ENCODE measurements at places on chromosomes 3 and 15.

DNA sequence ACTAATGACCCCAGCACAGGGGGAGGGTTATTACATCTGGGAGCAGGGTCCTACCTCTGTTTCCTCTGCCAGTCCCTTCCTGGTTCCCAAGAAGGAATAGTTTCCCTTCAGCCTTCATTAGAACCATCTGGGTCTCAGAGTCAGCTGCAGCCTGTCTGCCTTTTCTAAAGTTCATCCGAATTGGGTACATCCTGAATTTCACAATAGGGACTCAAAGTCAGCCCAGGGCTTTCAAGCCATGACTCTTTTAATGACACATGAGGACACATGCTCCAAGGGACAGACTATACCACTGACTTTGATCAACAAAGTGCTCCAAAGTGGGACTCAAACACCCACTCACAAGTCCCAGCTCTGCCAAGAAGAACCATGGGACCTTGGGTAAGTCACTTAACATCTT is 12.7 kb upstream of the CRABP1 start:
- no peak for DNase-seq

DNA sequence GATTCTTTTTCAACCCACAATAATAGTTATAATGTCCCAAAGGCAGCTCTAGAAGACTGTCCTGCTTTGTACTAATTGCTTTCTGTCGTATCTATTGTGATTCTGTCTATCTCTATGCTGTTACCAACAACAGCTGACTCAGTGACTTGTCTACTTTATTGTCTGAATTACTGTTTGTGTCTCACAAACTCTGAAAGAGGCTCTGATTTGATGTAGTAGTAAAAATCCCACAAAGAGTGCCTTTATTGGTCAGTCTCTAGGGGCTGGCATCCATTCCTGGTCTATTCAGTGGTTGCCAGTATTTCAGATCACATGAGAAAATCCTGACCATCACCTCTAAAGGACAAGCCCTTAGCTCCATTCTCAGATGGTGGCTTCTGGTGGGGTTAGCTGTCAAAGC is 254.2 kb downstream of the NSUN3 start:
- no peak for DNase-seq

GRCh38 chr3:11826628-11827265 is 19.9 kb downstream of the TAMM41 start:
- DNase-seq, result no peak

- DNase-seq, result no peak
Measured at GRCh38 chr3:39185959-39186691, 6.3 kb downstream of the XIRP1 start.

DNA sequence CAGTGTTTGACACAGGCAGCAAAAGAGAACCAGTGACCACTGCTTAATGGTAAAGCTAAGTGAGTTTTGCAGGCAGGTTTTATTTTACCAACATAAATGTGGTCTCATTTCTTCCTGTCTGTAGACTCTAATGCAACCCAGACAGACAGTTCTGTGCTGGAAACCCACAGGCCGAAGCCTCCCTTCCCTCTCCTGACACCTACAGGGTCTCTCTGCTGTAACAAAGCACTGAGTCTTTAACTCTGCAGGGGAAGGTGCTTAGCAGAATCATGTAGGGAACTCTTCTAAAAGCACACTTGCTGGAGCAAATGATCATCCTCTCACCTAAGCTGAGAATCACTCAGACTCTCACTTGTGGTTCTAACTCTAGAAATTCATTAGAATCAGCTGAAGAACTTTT is 200.3 kb downstream of the KBTBD8 start:
- no peak for DNase-seq

DNA sequence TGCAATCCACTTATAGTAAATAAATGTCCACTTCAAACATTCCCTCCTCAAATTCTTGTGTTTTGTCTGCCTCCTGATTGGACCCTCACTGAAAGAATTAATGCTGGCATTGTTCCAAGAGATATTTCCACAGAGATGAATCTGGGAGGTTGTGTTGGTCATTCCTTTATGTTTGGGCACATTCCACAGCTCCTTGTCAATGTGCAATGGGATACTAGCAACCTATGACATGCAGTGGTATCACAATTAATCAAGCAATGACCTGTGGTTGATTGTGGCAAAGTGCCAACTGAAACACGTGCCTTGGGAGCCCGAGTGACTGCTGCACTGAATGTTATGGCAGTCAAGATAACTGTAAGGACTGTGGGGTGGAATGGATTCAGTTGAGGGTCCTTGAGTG is 55.0 kb upstream of the SNRPN start:
- DNase-seq, result no peak

- DNase-seq, result no peak
Measured at GRCh38 chr3:172191629-172192028, 152.3 kb downstream of the FNDC3B start.

DNA sequence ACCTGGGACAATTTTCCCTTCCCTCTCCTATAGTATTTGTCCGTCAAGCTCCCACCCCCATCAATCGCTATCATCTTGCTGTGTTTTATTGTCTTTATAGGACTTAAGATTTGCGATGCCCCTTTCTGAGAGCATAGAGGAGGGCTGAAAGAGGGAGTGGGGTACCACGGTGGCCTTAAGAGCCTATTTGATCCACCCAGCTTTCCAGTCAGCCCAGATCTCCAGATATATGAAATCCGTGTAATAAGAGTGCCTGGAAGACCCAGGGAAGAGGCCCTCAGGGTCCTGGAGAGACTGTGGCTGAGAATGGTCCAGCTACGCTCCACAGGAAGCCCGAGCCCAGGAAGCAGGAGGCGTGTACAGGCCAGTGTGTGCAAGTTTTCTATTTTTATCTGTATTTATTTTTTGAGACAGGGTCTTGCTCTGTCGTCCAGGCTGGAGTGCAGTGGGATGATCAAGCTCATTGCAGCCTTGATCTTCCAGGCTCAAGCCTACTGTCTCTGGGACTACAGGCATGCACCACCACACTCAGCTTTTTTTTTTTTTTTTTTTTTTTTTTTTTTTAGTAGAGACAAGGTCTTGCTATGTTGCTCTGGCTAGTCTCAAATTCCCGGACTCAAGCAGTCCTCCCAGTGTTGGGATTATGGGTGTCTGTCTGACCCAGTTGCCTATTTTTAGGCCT is 964 bp upstream of the NCKIPSD start:
- DNase-seq, result no peak

DNA sequence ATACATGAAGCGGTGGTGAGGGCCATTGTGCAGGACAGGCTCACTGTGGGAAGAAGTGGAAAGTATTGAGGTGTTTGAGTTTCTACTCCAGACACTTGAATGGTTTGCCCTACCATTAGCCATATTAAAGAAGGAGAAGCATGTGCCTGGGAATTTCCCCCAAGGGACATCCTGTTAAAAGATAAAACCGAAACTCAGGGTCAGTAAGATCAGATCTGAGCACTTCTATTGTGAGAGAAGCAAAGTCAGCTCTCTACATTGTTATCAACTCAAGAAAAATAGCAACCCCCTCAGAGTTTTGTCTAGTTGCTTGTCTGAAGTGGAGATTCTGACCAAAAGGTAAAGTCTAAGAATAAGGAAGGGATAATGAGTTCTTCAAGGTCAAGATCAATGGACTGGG is 269.8 kb downstream of the CHST2 start:
- no peak for DNase-seq

DNA sequence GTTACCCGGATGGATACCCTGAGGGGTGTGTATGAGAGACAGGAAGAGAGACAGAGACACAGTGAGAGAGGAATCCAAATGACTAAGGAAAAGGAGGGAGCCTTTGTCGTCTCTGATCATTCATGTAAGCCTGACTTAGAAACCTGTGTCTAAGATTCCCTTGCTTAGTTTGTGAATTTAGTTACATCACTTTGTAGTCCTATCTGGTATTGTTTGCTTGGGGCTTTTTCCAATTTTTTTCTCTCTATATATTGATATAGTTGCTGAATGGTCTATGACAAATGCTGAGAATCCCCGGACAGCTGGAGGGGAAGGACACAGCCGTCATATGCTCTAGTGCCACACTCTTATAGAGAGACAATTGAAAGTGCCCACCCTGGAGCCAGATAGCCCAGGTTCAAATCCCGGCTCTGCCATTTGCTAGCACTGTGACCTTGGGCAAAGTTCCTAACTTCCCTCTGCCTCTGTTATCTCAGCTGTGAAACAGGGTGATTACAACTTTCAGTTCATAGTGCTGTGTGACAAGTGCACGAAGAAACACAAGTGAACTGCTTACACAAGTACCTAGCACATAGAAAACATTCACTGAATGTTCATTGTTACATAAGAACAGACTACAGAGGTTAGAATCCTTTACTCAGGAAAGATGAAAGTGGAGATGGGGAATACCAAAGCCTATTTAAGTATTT is 6.0 kb downstream of the SLC24A5 start:
- DNase-seq, result no peak
